ENCODE measurements at places on chromosomes 12 and 14.

- DNase-seq, result no peak
Observed at GRCh38 chr14:31000629-31001338, 24.7 kb upstream of the AP4S1 start.

DNA sequence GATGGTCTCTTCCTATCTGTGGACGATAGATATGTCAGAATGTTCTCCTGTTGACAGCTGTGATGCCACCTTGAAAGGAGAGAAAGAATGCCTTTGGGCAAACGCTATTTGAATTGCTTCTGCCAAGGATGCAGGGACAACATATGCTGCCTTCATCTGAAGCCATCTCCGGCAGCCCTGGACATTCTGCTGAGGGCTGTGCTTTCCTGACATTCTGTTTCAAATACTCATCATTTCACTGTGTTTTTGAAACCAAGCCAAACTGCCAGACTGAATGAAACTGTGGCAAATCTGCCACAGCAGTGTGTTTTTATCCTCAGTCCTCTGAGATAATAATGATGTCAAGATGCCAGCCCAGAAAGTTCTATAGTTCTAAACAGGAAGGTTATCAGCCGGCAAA is 85.8 kb upstream of the BCAT1 start:
- no peak for DNase-seq

GRCh38 chr14:20400965-20401593 is 12.2 kb downstream of the TEP1 start:
- no peak for DNase-seq

DNA sequence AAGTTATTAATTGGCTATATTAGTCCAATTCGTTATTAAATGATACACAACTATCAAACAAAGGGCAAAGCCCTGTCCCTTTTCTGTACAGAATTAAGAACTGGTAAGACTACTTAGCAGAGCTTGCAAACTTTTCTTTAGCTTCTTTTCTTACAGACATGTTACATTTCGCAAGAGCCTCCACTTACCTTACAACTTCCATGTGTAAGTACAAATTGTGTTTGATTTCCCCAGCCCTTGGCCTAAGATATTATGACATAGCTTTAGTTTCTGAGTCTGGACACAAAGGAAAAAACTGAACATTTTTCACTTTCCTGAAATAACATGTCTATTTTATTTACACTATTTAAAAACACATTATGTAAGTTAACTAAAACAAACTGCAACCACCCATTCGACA is 1.7 kb downstream of the ATF7 start:
- no peak for DNase-seq

DNA sequence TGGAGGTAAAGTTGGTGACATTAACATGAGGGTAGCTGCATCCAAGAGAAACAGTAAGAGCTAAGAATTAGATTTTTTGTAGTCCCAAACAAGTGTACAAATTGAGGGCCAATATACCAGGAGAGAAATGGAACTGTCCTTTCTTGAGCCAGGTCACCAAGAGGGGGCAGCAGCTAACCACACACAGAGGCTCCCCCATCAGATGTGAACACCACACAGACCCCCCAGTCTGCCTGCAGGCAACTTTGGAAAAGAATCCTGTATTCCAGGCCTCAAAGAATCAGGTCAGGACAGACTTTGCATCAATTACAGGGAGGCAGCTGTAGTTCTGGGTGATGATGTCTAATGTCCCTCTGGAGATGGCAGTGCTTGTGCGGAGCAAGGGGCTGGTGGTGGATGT is 77.9 kb downstream of the SPTB start:
- DNase-seq, result no peak

DNA sequence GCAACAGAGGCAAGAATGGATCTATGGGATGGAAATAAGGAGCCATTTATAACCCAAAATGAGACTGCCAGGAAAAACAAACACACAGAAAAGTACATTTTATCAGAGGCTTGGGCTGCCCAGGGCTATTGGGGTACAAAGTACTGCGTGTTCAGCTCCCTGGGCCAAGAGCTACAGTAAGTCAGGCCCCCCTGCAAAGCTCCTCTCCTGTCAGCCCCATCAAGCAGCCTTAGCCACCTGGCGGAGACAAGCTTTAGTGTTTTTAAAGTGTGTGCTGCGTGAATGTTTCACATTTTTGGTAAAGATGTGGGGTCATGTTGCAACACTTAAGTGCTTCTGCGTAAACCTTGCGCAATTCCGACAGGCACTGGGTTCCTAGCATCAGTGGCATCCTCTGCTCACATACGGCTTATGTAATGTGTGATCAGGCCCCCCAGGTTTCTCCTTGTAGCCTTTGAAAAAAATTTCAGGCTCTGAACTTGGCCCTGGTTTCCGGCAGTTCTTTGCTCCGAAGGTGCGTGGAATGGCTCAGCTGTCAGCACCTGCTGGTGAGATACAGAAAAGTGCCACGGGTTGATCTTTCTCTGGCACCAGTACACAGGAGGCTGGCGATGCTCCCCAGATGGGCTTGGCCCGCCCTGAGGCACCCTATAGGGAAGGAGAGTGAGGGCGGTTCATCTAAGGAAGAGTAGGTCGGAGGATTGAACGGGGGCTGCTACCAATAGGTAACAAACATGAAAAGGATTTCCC is 198.7 kb upstream of the EEA1 start:
- DNase-seq, result no peak

DNA sequence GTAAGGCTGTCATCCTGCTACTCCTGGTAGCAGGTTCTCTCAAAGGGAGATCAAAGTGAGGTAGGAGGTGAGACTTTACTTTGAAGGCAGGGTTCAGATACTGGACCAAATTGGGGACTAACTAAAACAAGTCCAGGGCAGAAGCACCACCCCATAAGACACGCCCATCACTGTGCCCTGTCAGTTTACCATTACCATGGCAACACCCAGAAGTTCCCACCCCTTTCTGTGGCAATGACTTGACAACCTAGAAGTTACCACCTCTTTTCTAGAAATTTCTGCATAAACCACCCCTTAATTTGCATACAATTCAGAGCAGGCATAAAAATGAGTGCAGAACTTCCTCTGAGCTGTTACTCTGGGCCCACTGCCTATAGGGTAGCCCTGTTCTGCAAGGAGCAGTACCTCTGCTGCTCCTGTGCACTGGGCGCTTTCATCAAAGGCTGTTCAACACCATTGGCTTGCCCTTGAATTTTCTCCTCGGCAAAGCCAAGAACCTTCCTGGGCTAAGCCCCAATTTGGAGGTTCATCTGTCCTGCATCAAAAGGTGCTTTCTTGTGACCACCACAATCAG is 64.8 kb upstream of the MAX start:
- peak; percentile 18 for DNase-seq

- DNase-seq, result no peak
Observed at GRCh38 chr12:17414596-17414995, 675.4 kb downstream of the RERGL start.

DNA sequence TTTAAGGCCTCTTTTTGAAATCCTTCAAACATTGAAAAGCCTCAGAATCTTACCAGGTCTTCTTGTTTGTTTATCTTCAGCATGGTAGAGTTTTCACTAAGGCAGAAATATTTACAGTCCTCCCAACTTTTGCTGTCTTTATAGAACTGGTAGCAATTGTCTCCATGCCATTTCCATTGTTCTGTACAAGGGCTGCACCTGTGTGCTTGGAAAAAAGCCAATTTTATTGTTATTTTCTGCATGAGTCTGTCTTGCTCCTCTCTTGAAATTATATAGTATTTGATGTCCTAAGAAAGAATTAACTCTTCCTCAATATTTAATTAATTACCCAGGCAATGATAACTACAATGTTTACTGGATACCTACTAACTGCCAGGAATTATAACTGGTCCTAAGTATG is 23.3 kb downstream of the CLEC1A start:
- no peak for DNase-seq

- no peak for DNase-seq
Observed at GRCh38 chr12:11853126-11853525, 203.7 kb downstream of the ETV6 start.

DNA sequence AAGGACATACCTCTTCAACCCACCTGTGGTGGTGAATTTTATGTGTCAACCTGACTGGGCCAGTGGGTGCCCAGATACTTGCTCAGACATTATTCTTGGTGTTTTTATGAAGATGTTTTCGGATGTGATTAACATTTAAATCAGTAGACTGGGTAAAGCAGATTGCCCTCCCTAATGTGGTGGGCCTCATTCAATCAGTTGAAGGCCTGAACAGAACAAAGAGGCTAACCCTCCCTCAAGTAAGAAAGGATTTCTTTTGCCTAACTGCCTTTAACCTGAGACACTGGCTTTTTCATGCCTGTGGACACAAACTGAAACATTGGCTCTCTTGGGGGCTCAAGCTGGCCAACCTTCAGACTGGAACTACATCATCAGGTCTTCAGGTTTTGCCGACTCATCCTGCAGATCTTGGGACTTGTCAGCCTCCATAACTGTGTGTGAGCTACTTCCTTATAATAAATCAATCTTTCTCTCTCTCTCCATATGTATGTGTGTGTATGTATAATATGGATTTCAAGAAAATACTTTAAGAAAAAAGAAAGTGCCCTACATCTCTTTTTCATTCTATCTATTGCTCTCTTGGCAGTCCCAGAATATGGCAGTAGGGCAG is 39.4 kb downstream of the RTN1 start:
- no peak for DNase-seq

DNA sequence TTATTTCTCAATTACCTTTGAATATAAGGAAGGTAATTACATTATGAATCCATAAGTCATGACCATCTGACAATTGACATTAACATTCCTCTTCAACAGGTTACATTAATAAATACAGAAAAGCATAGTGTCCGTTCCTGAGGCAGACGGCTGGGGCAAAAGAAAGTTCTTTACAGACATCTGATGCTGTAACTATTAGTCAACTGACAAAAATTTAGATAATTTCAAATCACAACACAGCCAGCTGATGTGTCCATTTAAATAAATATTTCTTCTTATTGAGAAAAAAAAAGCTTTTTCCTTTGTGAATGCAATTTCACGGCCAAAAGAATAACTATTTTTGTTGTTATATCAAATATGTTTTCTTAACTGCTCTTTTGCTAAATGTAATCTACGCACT is 9.2 kb upstream of the PYROXD1 start:
- no peak for DNase-seq

GRCh38 chr14:51225751-51226150 is 14.3 kb upstream of the TMX1 start:
- no peak for DNase-seq

DNA sequence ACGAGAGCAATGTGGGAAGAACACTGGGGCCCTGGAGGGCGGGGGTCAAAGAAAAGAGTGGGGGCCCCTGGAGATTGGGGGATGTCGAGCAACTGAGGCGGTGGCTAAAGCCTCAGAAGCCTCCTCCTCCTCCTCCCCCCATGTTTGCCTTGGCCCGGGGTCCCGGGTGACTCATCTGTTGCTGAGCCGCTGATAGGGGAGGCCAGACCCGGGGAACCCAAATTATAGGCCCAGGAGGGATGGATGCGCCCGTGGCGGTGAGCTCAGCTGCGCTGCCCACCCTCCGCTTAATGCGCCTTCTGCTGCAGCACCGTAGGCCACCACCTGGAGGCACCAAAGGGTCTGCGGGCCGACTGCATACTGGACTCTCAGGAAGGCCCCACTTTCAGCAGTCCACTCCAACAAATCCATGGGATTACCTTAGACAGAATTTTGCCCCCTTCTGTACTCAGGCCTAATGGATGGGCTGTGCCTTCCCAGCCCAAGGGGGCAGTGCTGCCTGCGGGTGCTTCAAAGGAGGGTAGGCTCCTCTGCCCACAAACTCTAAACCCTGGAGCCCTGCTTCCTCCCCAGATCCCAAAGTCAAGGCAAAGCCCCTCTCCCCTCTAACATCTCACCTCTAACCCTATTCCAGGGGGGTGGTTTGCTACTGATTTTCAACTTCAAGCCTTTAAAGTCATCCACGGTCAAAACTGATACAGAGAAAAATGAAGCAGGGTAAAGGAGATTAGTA is 2.6 kb upstream of the WNT10B start:
- no peak for DNase-seq

DNA sequence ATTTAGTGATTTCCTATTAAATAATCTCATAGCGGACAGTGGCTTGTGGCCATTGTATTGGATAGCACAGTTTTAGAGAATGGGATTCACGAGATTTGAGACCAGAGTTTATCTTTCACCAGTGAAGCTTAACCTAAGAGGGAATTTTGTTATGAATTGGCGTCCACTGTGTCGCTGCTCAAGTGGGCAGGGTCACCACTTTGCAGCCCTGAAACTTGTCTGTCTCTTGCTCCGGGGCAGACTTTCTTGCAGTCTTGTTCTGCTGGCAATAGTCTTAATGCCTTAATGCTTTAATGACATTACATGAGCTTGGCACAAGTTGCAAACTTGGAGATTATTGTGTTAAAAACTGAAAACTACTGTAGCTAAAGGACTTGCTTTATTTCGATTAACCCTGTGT is 72.8 kb upstream of the PPM1H start:
- DNase-seq, result no peak

DNA sequence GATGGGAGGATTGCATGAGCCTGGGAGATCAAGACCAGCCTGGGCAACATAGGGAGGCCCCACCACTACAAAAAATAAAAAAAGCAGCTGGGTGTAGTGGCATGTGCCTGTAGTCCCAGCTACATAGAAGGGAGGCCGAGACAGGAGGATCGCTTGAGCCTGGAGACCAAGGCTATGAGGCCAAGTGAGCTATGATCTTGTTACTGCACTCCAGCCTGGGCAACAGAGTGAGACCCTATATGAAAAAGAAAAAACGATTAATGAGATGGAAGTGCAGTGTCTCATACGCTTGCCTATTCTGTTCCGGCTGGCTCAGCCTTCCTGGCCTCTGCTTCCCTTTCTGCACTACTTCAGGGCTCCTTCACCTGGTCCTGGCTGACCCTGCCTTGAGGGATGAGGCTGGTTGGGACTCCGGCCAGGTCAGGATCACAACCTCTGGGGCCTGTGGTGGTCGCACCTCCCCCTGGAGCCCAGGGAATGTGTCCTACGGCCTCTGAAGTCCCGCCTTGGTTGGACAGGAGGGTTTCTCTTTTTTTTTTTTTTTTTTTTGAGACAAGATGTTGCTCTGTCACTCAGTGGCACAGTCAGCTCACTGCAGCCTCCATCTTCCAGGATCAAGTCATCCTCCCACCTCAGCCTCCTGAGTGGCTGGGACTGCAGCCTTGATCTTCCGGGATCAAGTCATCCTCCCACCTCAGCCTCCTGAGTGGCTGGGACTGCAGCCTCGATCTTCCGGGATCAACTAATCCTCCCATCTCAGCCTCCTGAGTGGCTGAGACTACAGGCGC is 10.7 kb downstream of the TEDC1 start:
- no peak for DNase-seq

- no peak for DNase-seq
Observed at GRCh38 chr12:92729773-92730305, 27.1 kb downstream of the PLEKHG7 start.
